Natural killer cell (primary cell): ENCODE measurements at places on chromosomes 16 and 17. TPM values are rescaled to one million over a fixed set of nuclear protein-coding genes. Genes with fewer than 3 reads are reported as not detected.

DNA sequence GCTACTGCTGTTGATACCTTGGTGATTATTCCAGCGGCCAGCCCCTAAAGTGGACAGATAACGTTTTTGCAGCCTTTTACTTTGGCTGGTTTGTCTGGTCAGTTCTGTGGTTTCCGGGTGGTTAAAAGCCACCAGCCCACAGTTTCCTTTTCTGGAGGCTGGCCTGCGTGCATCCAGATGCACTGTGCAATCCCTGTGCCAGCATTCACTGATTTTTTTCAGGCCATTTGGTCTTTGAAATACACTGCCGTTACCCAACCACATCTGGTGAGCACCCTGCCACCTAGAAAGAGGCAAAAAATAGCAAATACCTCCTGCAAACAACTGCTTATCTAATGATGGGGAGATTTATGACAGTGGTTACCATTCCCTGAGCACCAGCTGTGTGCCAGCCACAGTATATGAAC, 797 bp downstream of the NUDT7 start:
- DNase-seq: peak; percentile 32

- DNase-seq: no peak
Measured at GRCh38 chr16:9929836-9930235, 252.4 kb downstream of the GRIN2A start.

- DNase-seq: peak; percentile 12
Measured at GRCh38 chr16:25065899-25066298, 45.6 kb upstream of the LCMT1 start.

MSL1 gene
- 99.0 TPM for total RNA-seq

GRCh38 chr17:51144266-51145022, 8.9 kb upstream of the NME1 start:
- no peak for DNase-seq

GRCh38 chr16:14303639-14304394, 232.7 kb downstream of the MRTFB start:
- DNase-seq: no peak
